ENCODE measurements at places on chromosomes 16 and 17. TPM values are rescaled to one million over a fixed set of nuclear protein-coding genes. Genes with fewer than 3 reads are reported as not detected.

The TRPV3 gene
- total RNA-seq: 0.47 TPM

The GRAP gene
- 14.8 TPM for total RNA-seq

The SNN gene
- total RNA-seq: 10.3 TPM

The PTX4 gene
- total RNA-seq: not detected

DNA sequence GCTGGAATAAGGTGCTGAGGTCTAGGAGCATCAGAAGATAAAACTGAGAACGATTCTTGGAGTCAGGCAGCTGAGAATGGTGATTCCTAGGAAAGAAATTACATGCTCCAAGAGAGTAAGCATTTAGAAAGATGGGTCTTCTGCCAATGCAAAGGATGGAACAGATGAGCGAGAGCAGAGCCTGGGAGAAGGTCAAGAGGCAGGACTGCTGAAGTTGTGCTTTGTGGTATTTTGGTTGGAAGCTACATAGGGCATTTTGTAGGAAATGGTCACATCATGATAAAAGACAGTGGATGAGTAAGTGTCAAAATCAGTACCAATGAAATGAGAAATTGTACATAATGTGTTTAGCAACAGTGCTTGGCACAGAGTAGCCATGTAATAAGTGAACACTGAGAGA is 1.4 kb upstream of the CRYM start:
- DNase-seq: no peak

DNA sequence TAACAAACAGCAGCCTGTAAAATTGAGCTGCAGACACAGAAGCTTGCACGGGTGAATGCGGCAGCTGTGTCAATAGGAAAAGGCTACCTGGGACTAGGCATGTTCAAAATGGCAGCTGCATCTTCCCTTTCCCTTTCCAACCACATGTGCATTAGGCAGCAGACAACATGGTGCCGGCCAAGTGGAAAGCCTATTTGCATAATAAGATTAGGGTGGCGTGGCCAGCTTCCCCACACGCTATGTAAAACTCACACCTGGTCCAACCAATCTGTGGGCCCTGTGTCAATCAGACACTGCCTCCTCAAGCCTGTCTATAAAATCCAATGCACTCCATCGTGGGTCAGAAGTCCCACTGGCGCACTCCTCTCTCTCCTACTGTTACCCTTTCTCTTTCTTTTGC is 61.0 kb upstream of the RBBP6 start:
- DNase-seq: no peak

- no peak for DNase-seq
Observed at GRCh38 chr17:75542728-75543336, 17.3 kb downstream of the LLGL2 start.
